ENCODE measurements at places on chromosomes 1 and 21.

- peak overlapping the region; percentile 69 for H3K4me3 ChIP-seq
- no peak for DNase-seq
- H3K36me3 ChIP-seq = peaks cover 21% of the 10 kb centered on the region
- no peak overlapping the region for H3K27ac ChIP-seq
These were observed 663 bp downstream of the ATP13A2 start for GRCh38 chr1:17011092-17011438.

DNA sequence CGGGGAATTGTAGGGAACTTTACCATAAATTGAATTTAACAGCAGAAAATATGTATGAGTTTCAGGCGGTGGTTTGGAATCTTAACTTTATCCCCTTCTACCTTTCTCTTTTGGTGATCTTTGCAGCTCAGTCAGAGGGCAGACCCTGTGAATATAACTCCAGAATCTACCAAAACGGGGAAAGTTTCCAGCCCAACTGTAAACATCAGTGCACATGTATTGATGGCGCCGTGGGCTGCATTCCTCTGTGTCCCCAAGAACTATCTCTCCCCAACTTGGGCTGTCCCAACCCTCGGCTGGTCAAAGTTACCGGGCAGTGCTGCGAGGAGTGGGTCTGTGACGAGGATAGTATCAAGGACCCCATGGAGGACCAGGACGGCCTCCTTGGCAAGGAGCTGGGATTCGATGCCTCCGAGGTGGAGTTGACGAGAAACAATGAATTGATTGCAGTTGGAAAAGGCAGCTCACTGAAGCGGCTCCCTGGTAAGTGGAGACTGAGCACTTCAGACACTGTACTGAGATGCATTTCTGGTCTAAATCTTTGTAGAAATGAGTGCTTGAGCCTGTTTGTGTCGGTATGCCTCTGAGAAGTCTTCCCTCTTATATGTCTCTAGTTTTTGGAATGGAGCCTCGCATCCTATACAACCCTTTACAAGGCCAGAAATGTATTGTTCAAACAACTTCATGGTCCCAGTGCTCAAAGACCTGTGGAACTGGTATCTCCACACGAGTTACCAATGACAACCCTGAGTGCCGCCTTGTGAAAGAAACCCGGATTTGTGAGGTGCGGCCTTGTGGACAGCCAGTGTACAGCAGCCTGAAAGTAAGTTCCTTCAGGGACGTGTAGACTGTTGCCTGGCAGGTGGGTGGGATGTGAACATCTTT lies 1.5 kb downstream of the CCN1 start:
- H3K4me3 ChIP-seq = peak overlapping the region; percentile 93
- peaks cover 3% of the 10 kb centered on the region for H3K36me3 ChIP-seq
- DNase-seq = no peak
- peaks cover 39% of the 10 kb centered on the region for H3K4me1 ChIP-seq
- H3K27me3 ChIP-seq = peaks cover 28% of the 10 kb centered on the region

- no peak overlapping the region for H3K4me3 ChIP-seq
- no peak for DNase-seq
- H3K27me3 ChIP-seq = no peaks in the 10 kb centered on the region
- no peak overlapping the region for H3K27ac ChIP-seq
- no peaks in the 10 kb centered on the region for H3K36me3 ChIP-seq
These were observed 19.9 kb upstream of the LYPD8 start for GRCh38 chr1:248775441-248775840.

GRCh38 chr1:233061265-233061664 lies 110.9 kb downstream of the NTPCR start:
- no peaks in the 10 kb centered on the region for H3K27me3 ChIP-seq
- H3K4me1 ChIP-seq = no peaks in the 10 kb centered on the region
- DNase-seq = no peak

GRCh38 chr1:86616871-86617270 lies 70.0 kb downstream of the CLCA4 start:
- no peak overlapping the region for H3K4me3 ChIP-seq
- H3K4me1 ChIP-seq = no peaks in the 10 kb centered on the region
- no peak overlapping the region for H3K27ac ChIP-seq

DNA sequence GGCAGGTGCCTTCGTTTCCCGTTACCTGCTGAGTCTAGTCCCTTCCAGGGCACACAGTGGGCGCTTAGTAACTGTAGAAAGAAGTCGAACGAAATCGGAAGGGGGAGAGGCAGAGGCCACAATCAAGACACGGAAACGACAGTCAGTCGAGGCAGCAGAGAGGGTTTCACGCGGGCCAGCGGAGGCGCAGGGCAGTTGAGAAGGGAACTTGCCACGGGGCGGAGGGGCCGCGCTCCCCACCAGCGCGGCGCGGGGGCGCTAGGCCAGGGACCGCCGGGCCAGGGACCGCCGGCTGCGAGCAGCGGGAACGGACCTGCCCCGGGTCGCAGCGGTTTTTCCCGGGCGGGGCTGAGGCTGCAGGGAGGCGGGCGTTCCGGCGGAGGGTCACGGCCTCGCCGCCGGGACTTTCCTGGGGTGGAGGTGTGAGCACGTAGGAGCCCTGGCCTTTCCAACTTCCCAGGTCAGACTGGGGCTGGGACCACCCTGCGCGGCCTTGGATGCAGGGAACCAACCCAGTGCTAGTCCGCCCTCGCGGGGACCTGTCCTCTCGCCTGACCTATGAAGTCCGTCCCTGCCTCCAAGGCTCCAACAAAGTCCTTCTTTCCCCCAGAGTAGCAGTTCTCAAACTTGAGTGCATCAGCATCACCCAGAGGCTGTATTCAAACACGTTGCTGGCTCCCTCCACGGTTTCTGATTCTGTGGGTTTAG lies 150.1 kb upstream of the FGGY start:
- DNase-seq = peak; percentile 24
- peaks cover 9% of the 10 kb centered on the region for H3K27me3 ChIP-seq
- H3K4me3 ChIP-seq = peak overlapping the region; percentile 33
